ENCODE measurements at places on chromosomes 4 and X.

GRCh38 chrX:129653181-129653970 is 1.4 kb downstream of the APLN start:
- no peak for DNase-seq

DNA sequence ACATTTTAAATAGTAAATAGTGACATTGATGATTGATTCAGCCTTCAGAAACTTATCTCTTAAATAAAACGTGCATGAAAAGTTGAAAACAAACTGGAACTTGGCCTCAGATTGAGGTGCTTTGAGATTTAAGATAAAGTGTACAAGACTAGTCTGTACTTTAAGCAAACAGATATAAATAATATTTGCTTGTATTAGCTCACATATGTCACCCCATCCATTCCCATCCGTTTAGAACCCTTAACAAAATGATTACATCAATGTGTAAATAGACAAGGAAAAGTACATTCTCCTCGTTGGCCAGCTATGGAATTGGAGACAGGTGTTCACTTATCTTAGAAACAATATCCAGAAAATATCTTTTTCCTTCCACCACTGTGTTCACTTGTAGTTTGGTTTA is 130.8 kb downstream of the BANK1 start:
- DNase-seq: no peak

DNA sequence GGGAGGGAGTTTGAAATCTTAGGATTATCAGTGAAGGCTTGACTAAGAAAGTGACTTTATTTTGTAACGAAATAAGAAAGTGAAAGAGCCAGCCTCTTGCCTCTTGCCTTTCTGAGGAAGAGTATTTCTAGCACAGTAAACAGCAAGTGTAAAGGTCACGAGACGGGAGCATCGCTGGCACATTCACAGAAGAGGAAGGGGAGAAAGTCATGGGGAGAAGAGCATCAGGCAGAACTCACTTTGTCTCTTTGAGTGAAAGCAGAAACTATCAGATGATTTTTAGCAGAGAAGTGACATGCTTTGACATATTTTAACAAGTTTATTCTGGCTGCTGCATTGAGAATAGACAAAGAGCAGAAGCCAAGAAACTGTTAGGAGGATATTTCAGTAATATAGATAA is 313.8 kb downstream of the CAMK2D start:
- DNase-seq: no peak

DNA sequence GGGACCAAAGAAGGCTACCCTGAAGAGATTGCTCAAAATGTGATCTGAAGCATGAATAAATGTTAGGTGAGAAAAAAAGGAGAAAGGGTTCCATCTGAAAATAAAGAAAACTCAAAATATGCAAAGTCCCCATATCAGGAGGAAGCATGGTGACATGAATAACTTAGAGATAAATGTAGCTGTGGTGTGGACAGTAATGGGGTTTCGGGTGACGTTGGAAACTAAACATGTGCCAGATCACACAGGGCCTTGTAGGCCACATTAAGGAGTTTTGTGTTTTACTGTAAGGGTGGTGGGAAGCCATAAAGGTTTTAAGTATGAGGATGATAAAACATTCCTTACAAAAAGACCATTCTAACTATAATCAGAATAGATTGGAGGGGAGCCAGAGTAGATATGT is 40.3 kb upstream of the ACSL4 start:
- DNase-seq: no peak

DNA sequence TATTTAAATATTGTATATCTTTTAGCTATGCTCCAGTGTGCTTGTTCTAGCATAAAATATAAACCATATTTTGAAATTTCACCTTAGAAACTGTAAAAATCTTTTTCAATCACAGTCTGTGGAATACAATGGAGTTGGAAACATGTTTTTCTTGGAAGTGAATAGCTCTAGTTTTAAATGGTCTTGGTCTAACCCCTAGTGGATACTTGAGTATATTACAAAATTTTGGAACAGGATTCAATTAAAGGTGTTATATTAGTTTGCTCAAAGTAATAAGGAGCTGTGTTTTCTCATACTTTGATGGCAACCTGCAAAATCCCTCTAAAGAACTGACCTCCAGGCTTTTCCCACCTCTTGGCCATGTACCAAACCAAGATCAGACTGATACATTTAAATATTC is 48.2 kb downstream of the STK26 start:
- DNase-seq: peak; percentile 12

GRCh38 chr4:93828995-93829819 is 654 bp downstream of the ATOH1 start:
- no peak for DNase-seq

DNA sequence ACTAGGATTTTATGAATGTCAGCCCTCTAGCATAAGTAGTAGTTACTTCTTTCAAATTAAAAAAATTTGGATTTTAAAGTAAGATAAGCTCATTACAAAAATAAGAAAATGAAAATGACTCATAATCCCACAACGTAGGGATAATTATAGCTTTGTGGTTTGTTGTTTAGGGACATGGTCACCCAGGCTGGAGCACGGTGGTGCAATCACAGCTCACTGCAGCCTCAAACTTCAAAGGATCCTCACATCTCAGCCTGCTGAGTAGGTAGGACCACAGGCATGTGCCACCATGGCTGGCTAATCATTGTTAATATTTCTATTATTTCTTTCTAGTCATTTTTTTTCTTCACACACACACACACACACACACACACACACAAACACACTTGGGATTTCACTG is 57.6 kb downstream of the PLAC1 start:
- no peak for DNase-seq

DNA sequence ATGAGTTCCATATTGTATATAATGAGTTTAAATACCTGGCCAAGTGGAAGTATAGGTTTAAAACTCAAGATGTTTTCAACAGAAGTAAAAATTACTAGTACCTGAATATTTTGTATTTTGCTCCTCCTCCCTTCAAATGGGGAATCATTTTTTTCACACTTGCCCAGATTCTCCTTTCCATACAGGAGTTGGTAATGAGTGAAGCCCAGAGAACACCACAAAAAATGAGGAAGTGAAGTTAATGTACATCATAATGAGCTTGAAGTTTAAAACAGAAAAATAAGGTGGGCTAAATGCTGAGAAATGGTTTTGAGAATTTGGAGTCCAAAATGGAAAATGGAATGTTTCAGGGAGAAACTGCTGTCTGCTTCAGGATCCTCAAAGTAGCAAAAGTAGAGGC is 364.8 kb upstream of the EMCN start:
- DNase-seq: no peak

GRCh38 chr4:131584587-131584986 is 1564.5 kb upstream of the PCDH10 start:
- DNase-seq: no peak

DNA sequence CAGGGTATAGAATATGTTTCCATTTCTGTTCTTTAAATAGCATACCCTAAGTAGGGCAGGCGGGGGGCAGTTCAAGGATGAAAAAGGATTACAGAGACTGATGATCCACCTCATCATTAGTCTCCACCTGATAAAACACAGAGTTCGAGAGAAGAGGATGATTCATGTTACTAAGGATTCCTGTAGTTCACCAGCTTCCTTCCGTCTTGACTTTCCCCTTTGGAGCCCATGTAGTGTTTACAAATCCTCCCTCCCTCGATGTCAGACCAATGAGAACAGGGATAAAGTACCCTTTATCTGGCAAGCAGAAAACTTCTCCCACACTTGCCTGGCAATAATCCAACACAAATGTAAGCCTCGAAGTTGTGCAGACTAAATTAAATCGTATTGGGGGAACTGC is 526.3 kb upstream of the FAM241A start:
- no peak for DNase-seq

GRCh38 chr4:123421937-123422781 is 25.6 kb downstream of the SPRY1 start:
- no peak for DNase-seq

DNA sequence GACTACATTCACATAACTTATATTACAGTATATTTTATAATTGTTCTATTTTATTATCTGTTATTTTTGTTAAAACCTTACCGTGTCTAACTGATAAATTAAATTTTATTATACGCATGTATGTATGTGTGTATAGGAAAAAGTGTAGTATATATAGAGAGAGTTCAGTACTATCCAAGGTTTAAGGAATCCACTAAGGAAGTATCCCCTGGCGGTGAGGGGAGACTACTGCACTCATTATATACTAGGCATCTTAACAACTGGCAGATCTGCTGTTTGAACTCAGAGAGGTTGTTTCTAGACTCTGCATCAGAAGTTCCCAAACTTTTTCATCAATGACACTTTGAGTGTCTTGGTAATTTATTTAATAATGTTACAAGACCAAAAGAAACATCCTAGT is 70.9 kb downstream of the NDST4 start:
- DNase-seq: no peak

GRCh38 chr4:146299607-146300006 is 85.3 kb downstream of the REELD1 start:
- DNase-seq: no peak

DNA sequence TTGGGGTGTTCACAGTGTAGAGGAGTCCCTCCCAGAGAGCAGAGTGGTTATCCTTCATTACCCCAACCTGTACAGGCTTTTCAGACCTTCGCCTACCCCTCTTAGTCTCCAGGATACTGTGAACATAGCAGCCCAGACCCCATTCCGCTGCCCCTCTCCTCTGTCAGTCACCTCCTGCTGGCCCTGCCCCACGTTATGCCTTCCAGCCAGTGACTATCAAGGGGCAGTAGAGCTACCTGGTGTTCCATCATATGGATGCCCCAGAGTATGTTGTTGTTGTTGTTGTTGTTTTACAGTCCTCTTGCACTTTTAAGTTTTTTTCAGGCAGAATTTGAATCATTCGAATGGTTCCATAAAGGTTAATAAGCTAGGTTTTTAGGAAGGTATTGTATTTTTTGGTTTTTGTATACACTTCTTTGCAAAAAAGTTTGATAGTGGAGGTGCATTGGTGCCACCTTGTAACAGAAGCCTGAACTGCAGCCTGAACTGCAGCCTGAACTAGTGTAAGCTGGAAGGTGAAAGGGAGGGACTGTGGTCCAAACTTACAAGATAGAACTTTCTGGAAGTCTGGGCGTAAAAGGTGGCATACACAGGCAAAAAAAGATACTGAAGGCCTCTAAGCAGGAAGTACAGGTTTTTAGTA is 101.4 kb upstream of the RAB40AL start:
- DNase-seq: peak; percentile 16

- DNase-seq: no peak
Observed at GRCh38 chr4:161393602-161394001, 770.2 kb downstream of the FSTL5 start.

DNA sequence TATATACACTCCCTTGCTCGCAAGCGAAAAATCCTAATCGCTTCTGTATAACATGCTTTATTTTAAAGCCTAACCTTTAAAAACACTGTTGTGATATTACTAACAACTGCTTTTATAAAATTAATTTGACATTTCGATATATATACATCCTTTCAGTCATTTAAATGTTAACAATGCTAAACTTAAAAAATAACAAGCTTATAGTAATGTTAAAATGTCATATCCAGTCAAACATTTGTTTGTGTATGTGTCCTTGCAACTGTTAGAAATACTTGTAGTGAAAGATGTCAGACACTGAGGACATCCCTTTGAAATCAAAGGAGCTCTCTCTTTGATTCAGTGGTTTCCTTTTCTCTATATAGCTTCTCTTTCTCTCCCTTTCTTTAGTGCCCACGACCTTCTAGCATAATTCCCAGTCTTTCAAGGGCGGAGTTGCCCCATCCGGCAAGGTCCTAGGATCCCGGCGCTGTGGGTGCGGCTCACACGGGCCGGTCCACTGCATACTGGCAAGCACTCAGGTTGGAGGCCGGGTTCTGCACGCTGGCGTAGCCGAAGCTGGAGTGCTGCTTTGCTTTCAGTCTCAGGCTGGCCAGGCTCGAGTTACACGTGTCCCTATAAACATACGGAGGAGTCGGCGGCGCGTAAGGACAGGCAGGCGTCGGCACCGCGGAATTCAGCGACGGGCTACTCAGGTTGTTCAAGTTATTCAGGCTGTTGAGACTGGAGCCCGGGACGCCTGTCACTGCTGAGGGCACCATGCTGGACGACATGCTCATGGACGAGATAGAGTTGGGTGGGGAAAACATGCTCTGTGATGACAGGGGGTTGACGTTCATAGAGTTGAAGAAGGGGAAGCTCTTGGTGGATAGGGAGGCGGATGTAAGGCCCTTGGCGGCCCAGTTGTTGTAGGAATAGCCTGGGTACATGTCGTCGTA is 5.0 kb downstream of the PITX2 start:
- no peak for DNase-seq

- no peak for DNase-seq
Observed at GRCh38 chr4:53366301-53366716, 448 bp upstream of the SCFD2 start.
